ENCODE measurements at places on chromosomes 12 and 14.

GRCh38 chr14:61451891-61452400 is 130.6 kb downstream of the PRKCH start:
- no peak for DNase-seq

GRCh38 chr12:21780786-21781185 is 6.3 kb upstream of the KCNJ8 start:
- no peak for DNase-seq

DNA sequence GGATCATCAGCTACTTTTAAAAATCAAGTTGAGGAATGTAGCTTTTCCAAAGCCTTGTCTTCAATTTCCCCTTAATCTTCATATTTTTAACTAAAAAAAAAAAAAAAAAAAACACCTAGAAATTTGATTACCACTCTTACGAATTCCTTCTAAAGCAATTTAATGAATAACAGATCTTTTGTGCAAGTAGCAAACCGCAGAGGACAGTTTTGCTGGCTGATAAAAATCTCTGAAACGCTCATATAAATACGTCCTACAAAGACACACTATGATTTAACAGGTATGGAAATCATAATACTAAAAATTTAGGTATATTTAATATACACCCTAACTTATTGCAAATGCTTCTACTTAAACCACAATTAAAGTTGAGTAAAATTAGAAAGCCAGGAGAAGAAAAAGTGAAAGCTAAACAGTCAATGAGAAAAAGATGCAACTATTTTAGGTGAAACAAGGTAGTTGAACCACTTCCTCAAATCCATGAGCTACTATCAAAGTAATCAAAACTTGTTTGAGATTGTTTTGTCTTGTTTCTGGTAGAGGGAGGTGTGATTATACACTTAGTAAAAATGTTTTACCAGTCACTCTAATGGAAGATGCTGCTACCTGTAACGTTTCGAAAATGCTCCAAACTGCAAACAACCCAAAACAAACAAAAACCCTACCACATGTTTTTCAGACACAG is 2.2 kb downstream of the PAWR start:
- DNase-seq: no peak

- no peak for DNase-seq
Observed at GRCh38 chr12:130266751-130267150, 70.9 kb upstream of the PIWIL1 start.

DNA sequence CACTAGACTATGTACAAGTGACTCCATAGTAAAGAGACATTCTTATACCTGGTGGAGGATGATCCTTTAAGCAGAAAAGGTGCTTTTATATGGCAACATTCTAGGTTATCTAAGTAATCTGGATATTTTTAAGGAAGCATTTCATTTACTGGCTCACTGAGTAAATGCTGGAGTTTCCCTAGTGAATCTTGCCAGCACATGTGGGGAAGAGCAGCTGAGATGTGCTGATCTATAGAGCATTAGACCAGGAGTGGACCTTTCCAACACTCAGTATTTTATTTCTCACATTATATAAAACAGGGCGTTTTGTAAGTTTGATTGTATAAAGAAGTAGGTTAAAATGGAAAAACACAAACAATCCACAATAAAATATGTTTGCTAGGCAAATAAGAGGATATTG is 478.5 kb downstream of the ATP23 start:
- DNase-seq: no peak

- DNase-seq: no peak
Observed at GRCh38 chr12:18502422-18502968, 235.3 kb downstream of the PLCZ1 start.

DNA sequence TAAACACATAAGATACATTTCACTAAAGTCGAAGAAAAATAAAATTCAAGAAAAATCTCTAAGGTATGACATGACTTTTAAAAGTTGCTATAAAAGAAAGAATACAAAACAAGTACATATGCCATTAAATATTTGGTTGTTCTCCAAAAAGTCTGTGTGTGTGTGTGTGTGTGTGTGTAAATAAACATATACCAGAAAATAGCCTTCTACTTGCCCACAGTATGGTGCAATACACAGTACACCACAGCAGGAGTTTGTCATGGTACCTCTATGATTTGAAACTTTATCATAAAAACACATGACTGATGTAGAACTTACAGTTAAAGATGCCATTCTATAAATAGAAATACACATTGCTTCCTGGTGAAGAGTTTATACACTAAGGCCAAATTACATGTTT is 692.7 kb upstream of the MGAT4C start:
- DNase-seq: no peak

- no peak for DNase-seq
Observed at GRCh38 chr12:120719072-120719471, 6.6 kb upstream of the ACADS start.

GRCh38 chr14:99272632-99272898 is 568 bp upstream of the BCL11B start:
- no peak for DNase-seq

DNA sequence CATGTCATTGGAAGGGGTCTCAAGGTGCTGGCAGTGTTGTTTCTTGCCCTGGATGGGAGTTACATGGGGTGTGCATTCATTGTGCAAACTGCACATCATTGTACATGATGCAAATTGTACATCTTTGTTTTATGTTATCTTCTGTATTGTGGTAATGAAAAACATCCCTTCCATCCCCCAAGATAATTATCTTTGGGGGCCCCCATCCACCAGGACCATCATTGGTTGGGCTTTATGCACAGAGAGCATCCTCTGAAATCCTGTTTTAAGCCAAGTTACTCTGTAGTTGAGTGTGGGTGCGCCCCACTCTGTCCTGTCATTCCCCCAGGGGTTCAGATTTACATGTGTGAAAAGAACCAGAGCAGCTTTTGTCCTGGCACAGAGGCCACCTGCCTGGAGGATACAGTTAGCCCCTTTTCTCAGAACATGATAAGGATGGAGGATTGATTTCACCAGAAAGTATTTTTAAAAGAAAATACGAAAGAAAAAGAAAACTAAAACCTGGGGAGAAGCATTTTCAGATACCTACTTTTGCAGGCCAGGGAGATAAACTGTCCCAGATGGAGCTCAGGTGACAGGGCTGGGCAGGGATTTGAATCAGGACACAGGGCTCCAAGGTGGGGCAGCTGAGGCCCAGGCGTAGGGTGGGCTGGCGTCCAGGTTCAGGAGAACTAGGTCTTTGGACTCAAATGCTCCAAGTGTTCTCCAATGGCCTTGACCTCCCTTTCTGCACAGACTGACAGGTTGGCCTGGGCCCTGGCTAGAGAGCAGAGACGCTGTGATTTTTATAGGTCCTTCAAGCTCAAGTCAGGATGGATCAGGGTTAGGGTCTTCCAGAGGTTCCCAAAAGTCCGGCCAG is 17.2 kb downstream of the WSCD2 start:
- DNase-seq: no peak

DNA sequence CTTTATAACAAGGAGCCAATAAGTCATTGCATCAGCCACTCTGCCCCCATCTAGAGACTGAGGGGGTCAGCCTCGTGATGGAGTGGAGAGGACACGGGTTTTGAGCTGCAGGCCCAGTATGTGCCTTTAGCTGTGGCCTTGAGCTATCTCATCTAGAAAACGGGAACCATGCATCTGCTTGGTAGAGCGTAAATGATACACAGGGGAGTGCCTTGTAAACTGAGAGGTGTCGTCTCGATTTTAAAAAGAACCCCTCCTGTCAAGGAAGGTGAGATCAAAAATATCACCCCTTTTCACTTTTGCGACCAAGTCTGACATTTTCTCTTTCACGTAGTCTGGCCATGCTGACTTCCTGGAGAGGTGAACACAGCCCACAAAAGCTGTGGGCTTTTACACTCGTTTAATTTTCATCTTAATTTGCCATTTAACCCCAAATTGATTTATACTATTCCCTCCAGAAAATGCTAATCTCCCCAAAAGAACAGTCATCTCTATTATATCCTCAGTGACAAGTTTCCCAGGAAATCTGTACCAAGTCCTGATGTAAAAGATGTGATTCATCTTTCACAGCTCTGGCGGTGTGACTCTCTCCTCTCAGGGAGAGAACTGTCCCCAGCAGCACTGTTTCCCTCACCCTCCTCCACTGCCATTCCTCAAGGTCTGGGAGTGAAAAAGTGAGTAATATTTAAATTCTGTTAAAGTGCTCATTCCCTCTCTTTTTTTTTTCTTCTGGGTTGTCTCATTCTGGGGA is 30.6 kb downstream of the VCPKMT start:
- no peak for DNase-seq

DNA sequence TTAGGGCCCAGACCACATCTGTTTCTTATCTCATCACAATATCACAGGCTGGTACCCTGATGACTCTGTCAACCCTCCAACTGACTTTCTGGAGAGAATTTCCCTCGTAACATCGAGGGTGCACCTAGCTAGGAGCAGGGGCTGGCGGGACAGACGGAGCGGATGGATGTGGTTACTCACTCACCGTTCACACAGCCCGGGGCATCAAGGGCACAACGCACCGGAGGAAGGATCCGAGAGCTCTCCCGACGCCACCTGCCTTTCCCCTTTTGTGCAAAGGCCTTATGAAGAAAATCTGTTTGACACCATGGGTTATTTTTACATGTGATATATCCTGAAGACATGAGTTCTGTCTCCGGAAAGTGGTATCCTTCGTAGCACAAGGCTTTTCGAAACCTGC is 31.4 kb downstream of the SLC15A4 start:
- DNase-seq: no peak

DNA sequence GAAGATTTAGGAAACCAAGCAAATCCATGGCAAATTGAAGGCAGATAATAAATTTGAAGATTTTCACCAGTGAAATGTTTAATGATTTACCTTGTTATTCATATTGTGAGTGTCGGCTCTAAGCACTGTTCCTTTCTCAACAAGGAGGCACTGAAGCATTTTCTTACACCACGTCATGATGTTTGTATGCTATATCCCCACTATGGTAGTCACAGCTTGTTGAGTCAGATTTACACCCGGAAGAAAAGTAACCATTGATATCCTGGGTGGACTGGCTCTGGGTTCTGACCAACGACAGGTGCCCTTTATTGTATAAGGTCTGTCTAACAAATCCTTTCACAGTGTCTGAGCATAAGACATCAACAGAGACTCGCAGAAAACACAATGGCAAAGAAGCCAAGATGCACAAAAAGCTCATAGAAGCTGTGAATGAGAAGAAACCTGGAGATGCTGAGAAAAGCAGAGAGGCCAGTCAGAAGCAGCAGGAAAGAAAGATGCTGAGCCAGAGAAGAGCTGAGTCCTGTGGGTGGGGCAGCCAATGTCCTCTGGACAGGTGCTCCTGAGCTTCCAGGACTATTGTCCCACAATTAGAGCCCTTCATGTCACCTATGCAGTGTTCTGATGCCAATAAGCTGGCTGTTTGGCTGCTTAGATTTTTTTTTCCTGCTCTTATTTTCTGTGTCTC is 49.7 kb upstream of the ARHGAP5 start:
- DNase-seq: no peak

DNA sequence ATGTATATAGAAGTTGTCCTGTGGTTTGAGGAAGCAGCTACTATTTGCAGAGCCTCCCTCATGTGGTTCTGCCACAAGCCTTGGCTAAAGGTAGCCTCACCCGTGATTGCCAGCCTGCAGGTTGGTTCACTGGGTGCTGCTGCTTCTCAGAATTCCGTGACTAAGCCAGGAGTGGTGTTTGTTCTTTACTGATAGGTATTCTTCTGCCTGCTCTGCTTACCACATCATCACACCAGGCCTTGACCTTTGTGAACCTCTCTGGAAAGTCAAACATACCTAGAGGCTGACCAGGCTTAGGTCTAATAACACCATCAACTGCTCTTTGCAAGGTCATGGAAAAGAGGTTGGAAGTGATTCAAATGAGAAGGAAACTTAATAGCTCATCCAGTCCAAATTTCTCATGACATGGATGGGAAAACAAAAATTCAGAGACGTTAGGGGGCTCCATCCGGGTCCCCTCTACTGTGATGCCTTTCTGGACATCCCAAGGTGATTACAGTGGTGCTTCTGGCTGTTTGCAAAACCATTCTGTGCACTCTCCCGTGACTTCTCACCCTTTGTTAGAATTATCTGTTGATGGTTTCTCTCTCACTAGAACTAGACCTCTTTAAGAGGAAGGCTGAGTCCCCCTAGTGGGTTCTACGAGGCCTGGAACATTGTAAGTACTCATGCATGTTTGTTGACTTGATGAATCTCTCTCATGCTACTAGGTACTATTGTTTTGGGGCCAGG is 8.5 kb upstream of the SOCS2 start:
- no peak for DNase-seq

DNA sequence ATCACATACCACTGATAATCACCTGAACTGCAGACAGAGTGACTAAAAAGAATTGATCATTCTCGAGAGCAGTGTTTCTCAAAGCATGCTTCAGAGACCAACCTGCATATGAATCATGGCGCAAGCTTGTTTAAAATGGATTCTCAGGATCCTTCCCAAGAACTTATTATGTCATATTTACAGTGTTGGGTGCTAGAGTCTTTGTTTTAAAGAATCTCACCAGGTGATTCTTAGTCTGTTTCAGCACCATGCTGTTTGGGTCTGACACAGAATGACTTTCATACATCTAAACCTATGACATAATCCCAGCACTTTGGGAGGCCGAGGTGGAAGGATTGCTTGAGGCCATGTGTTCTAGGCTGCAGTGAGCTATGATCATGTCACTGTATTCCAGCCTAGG is 31.3 kb upstream of the SSPN start:
- no peak for DNase-seq

- no peak for DNase-seq
Observed at GRCh38 chr12:19234981-19235871, 105.7 kb downstream of the PLEKHA5 start.

- no peak for DNase-seq
Observed at GRCh38 chr12:95796982-95797289, 6.4 kb upstream of the NTN4 start.

GRCh38 chr12:63093711-63094110 is 57.3 kb downstream of the AVPR1A start:
- DNase-seq: no peak

DNA sequence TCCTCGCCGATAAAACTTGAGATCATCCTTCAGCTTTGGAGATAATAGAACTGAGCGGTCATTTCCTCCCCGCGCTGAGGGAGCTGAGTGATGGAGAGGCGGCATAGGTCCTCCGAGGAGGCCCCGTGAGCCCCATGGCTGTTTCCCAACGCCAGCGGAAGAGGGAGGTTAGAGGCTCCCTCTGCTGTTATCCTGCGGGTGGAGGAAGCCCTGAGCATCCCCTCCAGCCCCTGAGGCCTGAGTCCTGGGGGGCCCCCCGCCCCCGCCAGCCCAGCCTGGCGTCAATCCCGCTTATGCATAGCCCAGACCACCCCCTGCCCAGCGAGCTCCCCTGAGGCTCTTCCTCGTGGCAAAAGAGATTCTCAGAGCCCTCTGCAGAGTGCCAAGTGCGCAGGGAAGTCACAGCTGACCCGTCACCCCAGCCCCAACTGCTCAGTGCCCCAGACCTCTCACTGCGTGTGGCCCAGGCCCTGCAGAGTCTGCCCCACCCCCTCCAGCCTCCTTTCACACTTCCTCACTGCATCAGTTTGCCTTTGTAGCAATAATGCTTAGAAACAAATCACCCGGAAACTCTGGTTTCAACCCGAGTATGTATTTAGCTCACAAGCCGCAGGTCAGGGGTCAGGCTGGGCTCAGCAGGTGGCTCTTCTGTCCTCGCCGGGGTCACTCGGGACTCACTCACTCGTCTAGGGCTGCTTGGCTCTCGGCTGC is 44.7 kb upstream of the GALNT9 start:
- DNase-seq: no peak
